ENCODE measurements at places on chromosomes 6 and 20.

- DNase-seq: no peak
These were observed 37.5 kb upstream of the SRSF6 start for GRCh38 chr20:43420192-43420591.

GRCh38 chr20:49276161-49276960, 1.5 kb downstream of the ZNFX1 start:
- DNase-seq: peak; percentile 41

DNA sequence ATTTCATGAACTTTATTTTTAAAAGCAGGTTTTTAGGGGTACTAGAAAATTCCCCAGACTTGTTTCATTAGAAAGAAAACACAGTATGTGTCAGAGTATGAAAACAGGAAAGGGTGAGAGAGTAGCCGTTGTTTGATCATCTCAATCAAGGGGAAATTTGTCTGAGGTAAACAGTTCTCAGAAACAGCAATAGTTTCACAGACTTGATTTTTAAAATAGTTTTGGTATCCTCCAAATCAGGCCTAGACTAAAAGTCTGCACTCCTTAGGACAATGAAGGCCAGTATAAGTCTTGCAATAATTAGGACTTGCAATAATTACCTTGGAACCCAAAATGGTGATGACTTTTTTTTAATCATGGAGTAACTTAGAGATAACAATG, 176.6 kb upstream of the TAB2 start:
- DNase-seq: no peak

- no peak for DNase-seq
These were observed 456.0 kb upstream of the PTCHD4 start for GRCh38 chr6:48567016-48567415.

- DNase-seq: no peak
These were observed 34.2 kb upstream of the TBXT start for GRCh38 chr6:166201878-166202277.

GRCh38 chr6:158818581-158819212, 471 bp downstream of the EZR start:
- peak; percentile 84 for DNase-seq

GRCh38 chr6:55659304-55659703, 80.3 kb upstream of the HMGCLL1 start:
- DNase-seq: no peak

DNA sequence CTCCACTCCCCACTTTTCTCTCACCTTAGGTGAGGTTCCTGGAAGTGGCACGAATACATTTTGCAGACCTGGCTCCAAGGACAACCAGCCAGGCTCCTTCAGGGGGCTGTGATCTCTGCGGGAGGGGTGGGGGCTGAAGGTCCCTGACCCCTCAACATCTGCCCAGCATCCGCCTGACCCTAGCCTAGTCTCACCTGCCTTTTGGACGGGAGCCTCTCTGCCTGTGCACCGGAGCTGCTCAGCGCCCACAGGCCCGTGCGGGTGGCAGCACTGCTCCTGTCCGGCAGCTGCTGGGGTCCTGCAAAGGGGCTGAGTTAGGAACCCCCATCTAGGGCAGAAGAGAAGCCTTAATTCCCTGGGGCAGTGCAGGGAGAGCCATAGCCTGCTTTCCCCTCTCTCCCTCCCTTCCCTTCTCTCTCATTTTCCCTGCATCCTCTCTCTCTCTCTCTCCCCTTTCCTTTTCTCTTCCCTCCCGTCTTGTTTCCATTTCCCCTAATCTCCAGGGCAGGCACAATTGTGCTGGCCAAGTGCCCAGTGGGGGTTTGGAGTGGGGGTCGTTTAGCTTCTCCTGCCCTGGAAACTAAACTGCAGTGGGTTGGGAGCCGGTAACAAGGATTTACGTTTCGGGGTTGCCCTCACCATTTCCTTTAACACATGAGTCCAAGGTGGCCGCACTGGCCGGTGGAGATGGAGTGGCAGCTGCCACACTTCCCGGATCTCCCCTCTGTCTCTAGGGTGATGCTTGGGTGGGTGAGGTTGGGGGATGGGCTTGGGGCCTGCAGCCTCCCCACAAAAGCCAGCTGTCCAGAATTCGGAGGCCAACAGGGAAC, 54.1 kb downstream of the CTCFL start:
- DNase-seq: no peak

DNA sequence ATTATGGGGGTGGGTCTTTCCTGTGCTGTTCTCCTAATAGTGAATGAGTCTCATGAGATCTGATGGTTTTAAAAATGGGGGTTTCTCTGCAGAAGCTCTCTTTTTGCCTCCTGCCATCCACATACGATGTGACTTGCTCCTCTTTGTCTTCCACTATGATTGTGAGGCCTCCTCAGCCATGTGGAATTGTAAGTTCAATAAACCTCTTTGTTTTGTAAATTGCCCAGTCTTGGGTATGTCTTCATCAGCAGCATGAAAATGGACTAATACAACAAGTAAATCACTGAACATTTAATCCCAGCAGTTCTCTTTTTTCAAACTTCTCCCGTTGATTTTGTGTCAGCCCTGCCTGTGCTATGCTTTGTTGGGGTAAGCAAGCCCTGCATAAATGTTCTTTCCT, 95.2 kb downstream of the FAM217A start:
- no peak for DNase-seq

DNA sequence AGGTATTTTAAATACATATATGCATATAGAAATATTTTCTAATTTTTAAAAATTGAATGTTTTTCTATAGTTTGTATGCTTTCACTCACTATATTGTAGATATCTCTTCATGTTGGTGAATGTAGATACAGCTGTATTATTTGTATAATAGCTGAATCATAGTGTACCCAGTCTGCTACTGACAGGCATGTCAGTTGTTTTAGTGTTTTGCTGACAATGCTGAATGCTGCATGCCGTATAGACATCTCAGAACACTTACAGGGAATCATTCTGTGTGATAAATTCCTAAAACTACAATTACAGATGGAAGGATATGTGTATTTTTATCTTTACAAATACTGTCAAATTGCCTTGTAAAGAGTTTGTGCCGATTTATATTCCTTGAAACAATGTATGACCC, 175.4 kb downstream of the SIM1 start:
- no peak for DNase-seq

DNA sequence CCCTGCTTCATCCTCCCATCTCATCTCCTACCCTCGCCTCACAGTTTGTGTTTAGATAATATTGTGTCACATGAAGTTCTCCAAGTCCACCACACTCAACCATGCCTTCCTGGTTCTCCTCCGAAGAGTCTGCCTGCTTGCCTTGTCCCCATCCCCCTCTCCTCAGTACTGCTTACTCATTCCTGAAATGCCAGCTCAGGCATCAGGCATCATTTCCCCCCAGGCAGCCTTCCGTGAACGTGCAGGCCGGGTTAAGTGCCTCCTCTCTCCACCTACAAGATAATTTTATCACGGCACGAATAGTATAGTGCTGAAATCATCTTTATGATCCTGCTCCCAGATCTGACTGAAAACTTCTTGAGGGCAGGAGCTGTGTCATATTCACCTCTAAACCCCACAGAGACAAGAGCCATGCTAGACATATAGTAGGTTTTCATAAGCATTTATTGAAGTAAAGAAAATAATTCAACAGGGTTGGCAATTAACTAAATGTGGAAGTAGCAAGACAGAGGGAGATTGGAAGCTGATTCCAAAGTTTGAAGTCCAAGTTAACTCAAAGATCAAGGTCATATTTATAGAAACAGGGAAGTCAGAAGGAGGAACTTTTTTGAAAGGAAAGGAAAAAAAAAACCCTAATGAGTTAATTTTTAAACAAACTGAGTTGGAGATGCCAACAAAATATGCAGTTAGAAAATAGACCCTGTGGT, 48.7 kb upstream of the BMP2 start:
- no peak for DNase-seq

- DNase-seq: no peak
These were observed 113.1 kb downstream of the ADAT2 start for GRCh38 chr6:143337201-143337949.

DNA sequence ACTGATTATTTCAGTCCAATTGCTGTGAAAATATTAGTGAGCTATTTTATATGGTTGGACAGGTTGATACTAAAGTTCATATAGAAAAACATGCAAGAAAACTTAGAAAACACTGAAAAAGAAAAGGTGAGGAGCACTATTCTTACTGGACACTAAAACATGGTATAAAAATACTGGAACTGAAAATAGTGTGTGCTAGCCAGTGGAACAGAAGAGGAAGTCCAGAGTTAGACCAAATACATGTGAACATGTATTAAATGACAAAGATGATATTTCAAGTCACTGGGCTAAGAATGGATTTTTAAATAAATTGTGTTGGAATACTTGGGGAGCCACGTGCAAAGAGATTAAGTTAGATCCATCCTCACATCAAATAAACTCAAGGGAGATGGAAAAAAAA, 218.5 kb downstream of the TMEM242 start:
- DNase-seq: no peak

GRCh38 chr20:48676125-48676524, 151.7 kb downstream of the PREX1 start:
- DNase-seq: no peak

DNA sequence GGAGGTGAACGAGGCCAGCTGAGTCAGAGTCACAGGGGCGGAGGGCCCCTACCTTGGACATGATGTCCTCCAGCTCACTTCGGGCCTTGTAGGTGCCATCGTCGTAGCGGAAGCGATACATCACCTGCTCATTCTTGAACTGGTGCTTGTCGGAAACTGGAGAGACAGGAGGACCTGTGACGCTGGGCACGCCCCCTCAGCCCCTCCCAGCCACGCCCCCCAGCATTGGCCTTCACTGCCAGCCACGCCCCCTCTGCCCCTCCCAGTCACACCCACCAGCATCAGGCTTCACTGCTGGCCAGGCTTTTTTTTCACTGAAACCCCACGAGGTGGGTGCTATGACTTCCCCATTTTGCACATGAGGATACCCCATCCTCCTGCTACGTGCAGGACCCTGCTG, 148.2 kb downstream of the PREX1 start:
- DNase-seq: no peak

DNA sequence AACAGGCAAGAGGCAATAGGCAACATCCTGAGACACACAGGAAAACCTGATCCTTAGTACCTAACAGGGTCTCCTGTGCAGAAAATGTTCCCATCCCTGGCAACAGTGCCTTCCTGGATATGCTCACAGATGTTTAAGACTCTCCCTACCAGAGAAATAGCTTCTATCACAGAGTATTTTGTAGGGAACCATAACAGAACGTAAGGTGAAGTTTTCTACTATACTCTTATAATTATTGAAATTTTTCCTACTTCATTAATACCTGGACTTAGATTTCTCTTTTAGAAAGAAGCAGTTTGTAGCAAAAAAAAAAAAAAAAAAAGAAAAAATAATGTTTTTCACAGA, 33.5 kb upstream of the LGSN start:
- DNase-seq: no peak

DNA sequence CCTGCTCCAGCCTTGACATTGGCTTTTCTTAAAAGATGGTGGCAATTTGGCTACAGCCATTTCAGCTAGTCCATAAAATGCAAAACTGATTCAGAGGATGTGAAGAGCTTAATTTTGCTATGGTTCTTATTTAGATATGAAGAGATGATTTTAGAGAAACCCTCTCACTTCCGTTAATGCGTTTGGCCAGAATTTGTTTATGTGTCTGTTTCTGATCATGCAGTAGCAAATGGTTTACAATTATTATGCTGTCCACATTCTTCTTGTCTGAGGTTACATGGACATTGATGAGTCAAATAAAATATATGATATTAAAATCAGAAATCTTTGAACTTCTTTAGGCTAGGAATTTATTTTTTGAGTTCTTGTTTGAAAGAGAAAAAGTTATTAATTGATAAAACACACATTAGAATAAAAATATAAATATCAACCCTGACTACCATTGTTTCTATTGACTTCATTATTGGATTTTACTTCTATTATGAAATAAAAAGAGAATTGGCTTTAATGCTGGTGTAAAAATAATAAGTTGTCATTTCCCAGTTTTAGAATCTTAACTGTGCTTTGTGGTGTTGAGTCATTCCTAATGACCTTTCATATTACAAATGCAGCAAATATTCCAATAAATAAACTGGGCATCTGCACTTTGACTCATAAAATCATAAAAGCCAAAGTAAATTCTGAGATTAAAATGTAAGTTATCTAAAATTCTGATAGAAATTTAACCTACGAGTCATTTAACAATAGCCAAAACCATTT, 1286.0 kb upstream of the GJE1 start:
- no peak for DNase-seq

GRCh38 chr6:83867527-83868161, 8.2 kb downstream of the CYB5R4 start:
- DNase-seq: no peak

GRCh38 chr20:59412181-59412580, 111.8 kb downstream of the EDN3 start:
- DNase-seq: no peak

GRCh38 chr20:34874094-34874654, 1.5 kb upstream of the GGT7 start:
- DNase-seq: peak; percentile 88

DNA sequence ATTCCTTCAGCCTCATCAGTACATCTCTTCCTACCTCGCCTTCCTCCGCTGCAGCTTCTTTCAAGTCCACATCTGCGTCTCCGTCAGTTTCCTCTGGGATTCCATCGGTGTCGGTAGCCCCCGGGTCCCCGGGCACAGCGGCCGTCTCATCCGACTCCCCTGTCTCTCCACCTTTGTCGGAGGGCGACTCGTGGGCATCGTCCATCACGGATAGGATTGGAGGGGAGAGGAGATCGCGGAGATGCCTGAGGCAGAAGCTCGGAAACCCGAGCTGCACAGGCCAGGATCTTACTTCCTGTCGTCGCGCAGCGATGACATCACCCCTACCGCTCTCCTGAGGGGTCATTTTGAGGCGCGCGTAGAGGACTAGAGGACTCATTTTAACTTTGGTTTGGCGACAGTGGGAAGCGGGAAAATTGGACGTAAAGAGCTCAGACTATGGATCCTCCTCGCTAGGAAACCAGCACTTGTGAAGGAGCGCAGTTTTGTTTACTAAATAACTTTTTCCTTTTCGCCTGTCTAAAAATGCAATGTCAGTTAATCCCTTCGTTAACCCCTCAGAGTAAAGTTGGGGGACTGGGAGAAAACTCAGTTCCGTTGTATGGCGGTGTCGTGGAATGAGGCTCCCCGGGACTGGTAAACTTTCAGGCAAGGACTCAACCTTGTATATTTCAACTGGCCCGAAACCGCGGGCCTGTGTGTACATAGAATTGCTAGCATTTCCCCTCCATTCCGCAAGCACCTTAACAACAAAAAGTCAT, at the start of gene TAF11:
TAF11 (minus strand) TSS at position 290 of the 761 bp plus-strand sequence; CDS start at position 205, 85 bp downstream.
- DNase-seq: peak; percentile 91

DNA sequence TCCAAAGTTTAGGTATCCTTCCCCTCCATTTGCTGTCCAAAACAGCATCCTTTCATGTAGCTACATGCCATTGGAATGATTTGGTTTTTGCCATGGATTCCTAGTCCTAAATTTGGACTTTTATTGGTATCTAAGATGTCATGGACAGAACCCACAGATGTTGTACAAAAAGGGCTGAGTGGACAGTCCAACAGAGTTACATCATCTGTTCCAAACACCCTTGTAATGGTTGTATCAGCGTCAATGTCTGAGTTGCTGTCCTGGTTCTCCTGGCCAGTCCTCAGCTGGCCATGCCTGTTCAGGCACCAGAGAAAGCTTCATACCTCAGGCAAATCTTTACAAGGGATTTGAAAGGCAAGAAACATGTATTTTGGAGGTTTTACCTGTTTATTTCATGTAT, 191.3 kb downstream of the ESR1 start:
- no peak for DNase-seq

GRCh38 chr20:23434521-23435313, 4.8 kb upstream of the CSTL1 start:
- DNase-seq: no peak
